ENCODE measurements at places on chromosomes 1 and 21.
A peak's percentile ranks its signal among the peaks of the same experiment; 100 is the strongest.

- no peak for DNase-seq
These were observed 47.6 kb downstream of the TGFB2 start for GRCh38 chr1:218392780-218393179.

DNA sequence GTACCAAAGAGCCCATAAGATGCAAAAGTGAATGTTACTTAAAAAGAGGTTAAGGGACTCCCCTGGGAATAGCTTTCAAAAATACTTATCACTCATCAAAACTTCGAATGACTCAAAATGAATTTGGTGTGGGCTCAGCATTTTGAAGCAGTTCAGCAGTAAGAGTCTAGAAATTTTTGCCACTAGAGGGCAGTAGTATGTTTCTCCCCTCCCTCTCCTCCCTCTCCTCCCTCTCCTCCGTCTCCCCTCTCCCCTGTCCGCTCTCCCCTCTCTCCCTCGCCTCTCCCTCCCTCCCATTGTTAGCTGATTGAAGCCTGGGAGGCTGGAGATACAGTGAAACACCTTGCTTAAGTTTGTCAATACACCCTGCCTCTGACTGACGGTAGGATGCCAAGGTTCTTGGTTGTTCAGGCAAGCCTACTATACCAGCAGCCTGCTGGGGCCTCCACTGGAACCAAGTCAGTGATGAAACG, 70.8 kb upstream of the TENT5C start:
- DNase-seq, result peak; percentile 36

DNA sequence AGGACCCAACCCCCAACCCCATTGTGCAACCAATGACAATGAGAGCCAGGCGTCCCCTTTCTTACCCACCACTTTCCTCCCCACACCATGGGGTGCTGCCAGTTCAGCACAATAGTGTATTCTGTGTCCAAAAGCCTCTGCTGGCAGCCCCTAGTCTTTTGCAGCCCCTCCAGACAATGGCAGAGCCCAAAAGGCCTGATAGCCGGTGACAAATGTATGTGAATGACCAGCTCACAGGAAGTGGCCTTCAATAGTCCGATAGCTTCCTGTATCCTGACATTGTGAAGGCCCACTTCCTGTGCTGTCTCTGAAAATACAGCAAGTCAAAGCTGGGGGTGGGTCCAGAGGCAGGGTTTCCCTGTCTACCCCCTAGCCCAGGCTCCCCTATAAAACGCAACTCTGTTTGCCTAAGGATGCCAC, 16.6 kb downstream of the SMIM12 start:
- no peak for DNase-seq

DNA sequence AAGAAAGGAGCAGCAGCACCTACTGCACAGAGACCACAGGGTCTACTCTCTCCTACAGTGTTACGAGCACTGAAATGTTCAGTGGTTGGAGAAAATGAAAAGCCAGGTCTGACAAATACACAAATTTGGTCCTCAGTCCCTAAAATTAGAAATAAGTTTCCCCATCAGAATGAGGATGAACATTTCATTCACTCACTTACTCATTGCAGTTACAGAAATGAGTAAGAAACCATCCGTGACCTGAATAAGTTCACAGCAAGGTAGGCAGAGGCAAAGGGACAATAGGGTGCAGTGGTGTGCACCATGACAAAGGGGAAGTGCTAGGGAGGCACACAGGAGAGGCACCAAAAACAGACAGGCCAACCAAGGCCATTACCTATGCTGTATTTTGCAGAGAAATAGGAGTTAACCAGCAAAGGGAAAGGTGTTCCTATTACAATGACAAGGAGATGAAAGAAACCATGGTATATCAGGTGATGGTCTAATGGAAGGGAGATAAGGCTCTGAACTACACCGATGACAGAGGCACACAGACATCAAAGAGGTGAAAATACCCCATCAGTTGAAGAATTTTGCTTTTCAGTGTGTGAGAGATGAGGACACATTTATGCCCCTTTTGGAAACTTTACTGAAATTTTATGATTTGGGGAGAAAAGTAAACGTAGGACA, 29.4 kb downstream of the VAV3 start:
- no peak for DNase-seq

GRCh38 chr1:51000160-51000559, 30.1 kb downstream of the CDKN2C start:
- no peak for DNase-seq

- no peak for DNase-seq
These were observed 94.7 kb upstream of the GADD45A start for GRCh38 chr1:67590329-67590728.

DNA sequence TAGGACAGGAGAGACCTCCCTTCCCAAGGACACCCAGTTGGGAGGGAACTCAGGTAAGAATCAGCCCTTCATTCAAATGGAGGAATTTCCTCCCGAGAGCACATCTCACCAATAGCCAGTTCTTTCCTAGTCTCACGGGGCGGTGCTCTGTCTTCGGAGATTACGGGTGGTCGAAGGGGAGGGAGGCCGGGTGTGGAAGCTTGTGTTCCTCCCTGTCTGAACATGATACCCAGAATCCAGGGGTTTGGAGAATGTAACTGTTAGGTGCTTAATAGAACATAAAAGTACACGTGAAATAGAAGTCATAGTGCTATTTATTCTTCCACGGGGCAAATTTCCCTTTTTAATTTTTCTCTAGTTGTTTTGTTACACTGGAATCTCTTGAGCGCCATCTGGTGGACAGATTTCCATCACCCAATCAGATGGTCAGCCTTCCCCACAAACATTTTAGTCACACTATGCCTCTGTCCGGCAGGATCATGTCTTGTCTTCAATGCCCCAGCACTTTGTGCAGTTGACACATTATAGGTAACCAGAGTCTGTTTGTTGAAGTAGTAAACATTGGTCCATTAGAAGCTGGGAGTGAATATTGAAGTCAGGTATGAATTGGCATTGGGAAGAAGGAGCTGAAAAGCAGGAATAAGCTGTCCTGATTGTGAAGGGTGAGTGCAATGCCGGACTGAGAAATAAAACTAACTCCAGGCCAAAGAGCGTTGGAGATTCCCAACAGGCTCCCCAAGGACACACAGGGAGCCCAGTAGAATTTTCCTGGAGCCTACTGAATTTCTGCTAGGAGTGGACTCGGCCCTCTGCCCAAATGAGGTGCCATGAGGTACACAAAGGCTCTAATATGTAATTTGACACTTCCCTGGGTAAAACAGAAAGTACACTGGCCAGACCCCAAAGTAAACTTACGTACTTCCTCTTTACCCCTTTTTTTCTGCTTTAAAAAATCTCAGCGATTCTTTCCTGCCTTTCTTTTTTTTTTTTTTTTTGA, 27.6 kb upstream of the ZNF697 start:
- DNase-seq, result peak; percentile 61

- DNase-seq, result no peak
These were observed 45.9 kb downstream of the WDR4 start for GRCh38 chr21:42833439-42833815.

- DNase-seq, result peak; percentile 72
These were observed 43.9 kb downstream of the GRHL3 start for GRCh38 chr1:24362982-24363614.

GRCh38 chr1:27469334-27469733, 20.6 kb downstream of the WASF2 start:
- no peak for DNase-seq

Measured in NCI-H226 (cell line).